Ecto neural progenitor cell (in vitro differentiated cells): ENCODE measurements at places on chromosomes 2 and 18.

- no peak for DNase-seq
Measured at GRCh38 chr2:157185476-157186227, 71.9 kb upstream of the GALNT5 start.

GRCh38 chr2:229042349-229042748, 228.7 kb downstream of the PID1 start:
- DNase-seq, result no peak

DNA sequence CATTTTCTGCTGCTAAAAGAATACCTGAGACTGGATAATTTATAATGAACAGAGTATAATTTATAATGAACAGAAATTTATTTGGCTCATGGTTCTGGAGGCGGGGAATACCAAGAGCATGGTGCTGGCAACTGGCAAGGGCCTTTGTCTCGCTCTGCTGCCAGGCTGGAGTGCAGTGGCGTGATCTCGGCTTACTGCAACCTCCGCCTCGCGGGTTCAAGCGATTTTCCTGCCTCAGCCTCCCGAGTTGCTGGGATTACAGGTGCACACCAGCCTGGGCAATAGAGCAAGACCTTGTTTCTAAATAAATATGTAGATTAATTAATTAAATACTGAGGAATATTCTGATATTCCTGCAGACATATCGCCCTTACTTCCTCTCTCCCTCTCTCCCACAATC, 1610.8 kb downstream of the SUCLG1 start:
- DNase-seq, result no peak

DNA sequence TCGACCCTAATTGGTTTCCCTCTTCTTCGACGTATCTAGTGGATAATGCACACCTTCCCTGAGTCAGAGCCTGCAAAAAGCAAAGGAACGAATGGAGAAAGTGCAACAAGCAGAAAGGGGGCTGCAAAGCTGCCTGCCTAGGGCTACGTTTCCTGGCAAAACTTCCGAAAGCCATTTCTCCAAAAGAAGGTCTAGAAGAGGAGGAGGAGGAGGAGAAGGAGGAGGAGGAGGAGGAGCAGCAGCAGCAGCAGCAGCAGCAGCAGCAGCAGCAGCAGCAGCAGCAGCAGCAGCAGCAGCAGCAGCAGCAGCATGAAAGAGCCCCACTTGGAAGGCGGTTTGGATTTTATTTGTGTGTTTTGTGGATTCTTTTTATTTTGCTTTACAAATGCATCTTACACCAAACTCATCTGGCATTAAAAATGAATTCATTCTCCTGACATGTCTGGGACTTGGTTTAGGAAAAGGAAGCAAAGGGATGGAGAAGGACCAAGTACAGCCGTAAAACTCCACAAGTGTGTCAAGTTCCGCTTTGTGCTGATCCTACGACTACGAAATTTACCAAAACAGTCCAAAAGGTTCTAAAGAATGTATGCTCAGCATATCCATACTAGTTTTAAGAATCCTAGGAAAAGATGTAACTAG, 2.0 kb downstream of the TCF4 start:
- no peak for DNase-seq

DNA sequence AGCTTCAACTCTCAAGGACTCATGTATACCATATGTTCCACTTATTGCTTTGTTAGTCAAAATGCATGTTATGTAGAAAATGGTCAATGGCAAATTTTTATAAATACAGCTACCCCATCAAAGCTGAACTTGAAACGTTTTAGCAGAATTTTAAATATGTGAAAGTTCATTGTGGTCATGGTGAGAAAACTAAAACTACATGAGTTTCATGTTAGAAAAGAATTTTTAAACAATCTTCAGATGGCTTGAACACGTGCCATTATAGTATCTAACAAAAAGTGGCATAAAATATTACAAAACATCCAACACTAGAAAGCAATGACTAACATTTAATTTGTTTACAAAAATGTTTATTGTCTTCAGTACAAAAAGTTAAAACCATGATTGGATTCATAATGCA, 246.0 kb upstream of the KCNJ3 start:
- no peak for DNase-seq

DNA sequence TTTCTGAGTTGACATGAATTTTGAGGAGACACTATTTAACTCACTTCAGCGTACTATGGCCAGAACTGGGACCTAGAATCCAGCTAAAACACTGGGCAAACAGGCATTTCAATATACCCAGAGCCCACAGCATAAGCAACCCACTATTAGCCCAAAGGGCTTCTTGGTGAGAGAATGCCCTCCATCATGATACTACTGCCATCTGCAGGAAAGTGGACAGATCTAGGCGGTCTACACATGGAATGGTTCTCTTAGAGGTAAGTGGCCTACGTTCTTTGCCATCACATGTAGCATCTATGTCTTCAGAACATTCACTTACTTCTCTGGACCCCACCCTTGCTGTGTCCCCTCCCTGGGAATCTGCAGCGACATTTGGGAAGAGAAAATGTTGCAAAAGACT, 181.3 kb upstream of the LINC00305 start:
- DNase-seq, result no peak

- DNase-seq, result no peak
Measured at GRCh38 chr18:26017929-26018328, 72.5 kb downstream of the SS18 start.

- DNase-seq, result no peak
Measured at GRCh38 chr2:41718705-41719104, 329.1 kb upstream of the PKDCC start.

DNA sequence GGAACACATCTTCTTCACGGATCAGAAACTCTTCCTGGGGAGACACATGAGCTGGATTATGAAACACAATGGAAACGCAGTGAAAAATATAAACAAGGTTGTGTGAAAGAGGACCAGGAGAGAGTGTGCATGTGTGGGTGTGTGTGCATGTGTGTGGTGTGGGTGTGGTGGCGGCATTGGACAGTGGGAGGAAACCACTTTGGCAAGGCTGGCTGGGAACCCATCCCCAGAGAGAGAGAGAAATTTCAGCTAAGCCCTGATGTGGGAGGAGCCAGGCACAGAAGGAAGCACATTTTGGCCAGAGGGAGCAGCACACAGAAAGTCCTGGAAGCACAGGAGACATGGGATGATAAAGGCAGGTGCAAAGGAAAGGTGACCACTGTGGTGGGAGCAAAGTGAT, 147.6 kb upstream of the COPS8 start:
- DNase-seq, result no peak

GRCh38 chr2:393711-394696, 106.1 kb upstream of the ALKAL2 start:
- DNase-seq, result peak; percentile 76

DNA sequence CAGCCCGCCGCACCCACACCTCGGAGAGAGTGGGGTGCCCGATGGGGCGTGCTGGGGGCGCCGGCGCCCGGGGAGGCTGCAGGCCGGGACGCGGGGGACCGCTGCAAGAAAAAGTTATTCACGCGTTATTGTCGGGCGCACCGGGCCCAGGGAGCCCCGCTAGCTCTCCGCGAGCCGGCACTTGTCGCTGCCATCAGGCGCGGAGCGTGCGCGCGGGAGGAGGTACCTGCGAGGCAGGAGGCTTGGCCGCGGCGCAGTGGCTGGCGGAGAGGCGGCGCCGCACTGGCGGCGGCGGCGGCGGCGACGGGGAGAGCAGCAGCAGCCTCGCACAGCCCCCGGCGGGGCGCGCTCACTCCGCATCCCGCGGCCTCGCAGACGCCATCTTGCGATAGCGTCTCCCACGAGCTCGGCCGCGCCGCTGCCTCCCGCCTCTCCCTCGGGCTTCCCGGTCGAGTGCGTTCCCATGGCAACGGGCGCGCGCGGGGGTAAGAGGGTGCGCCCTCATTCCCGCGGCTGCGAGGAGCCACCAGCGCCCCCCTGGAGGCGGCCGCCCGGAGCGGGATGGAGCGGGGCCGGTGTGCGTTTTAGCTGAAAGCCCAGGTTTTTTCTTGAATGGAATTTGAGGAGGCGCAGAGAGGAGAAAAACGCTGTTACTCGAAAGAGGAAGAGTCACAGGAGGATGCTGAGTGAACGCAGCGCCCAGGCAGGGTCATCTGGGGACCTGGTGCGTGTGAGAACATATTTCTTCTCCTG, at the start of gene CHN1:
TSS of gene CHN1 (minus strand) at position 402 of the 753 bp plus-strand sequence. CDS start 469 bp downstream, outside the sequence.
- peak; percentile 91 for DNase-seq

GRCh38 chr18:40380686-40381439, 1574.2 kb upstream of the PIK3C3 start:
- peak; percentile 48 for DNase-seq

- no peak for DNase-seq
Measured at GRCh38 chr2:169343202-169343601, 19.1 kb downstream of the LRP2 start.

DNA sequence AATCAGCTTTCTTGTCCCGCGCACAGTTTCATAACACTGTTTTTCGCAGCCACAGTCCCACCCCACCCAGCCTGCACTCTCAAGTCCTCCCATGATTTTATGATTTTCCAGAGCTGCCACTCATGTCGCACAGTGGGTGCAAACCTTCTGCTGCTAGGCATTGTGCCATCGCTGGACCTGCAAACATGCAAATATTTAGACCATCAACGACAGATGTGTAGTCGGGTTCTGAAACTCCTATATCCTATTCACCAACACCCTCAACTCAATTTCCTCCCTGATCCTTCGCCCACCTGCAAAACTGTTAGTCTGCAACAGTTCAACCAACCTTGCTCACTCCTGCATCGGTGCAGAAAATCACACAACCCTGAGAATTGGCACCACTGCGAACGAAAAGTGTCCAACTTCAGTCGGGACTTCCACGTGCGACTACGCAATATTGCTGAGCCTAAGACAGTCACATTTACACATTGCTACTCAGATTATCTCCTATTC, 871 bp upstream of the ALS2 start:
- DNase-seq, result no peak

GRCh38 chr2:26907416-26907815, 59.5 kb downstream of the DPYSL5 start:
- no peak for DNase-seq

DNA sequence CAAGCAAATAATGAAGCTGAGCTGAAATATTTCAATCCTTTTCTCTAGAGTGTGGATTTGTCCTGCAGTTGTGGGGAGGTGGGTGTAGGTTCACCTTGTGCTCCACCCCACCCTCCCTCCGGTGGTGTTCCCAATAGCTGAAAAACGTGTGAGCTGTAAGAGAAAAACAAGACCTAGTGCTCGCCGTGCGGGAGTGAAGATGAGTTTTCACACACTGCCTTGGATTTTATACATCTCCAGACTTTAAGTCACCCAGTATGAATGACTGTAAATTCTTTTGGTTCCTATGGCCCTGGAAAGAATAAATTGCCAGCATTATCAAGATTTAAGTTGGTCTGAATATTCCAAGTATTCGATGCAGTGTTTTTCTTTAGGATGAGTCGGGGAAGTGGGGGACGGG, 1.9 kb upstream of the SOX11 start:
- no peak for DNase-seq

DNA sequence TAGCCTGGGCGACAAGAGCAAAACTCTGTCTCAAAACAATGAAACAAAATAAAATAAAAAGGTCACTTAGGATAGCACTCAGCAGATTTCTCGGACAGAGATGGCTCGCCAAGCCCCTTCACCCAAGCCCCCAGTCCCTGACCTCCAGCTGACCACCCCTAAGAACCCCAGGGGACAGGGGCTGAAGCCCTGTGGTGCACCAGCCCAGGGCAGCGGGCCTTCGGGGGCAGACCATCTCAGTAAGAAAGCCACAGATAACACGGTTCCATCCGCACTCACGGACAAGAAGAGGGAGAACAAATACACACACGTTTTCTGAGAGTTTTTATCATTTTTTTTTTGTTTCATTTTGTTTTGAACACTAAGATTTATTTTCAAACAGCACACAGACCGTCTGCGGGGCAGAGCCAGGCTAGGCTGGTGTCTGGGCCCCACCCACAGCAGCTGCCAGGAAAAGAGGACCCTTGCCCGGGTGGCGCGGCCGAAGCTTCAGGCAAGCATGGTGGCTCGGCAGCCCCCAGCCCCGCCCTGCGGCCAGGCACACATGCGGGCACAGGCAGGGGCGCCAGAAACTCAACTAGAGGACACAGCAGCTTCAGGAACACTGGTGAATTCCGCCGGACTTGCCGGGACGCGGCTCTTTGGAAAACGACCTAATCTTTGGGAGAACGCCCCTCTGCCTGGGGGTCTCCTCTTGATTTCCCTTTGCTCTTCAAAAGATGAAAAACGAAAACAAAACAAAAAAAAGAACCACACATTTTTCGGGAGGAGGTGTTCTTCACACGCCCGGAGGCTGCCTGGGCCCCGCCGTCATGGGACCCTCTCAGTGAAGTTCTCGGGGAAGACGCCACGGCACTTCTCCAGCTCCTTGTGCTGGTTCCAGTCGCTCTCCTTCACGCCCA, 59.0 kb downstream of the BIN1 start:
- DNase-seq, result no peak

GRCh38 chr18:21118806-21119205, 7.2 kb upstream of the ROCK1 start:
- no peak for DNase-seq

DNA sequence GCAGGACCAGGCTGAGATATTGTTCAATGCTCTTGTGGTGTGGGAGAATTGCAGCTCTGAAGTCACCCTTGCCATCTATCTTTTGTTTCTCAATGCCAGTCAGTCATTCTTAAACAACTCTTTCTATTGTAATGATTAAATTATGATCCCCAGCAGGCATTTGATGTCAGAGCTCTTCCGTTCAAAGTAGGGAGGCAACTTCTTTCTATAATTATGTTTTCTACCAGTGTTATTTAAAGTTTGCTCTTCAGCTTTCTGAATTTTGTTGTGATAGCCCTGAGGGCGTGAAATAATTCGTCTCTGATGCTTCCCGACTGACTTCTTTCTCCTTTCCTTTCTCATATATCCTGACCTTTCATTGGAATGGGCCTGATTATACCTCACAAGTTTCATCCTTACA, 161.4 kb upstream of the KLHL14 start:
- DNase-seq, result no peak

DNA sequence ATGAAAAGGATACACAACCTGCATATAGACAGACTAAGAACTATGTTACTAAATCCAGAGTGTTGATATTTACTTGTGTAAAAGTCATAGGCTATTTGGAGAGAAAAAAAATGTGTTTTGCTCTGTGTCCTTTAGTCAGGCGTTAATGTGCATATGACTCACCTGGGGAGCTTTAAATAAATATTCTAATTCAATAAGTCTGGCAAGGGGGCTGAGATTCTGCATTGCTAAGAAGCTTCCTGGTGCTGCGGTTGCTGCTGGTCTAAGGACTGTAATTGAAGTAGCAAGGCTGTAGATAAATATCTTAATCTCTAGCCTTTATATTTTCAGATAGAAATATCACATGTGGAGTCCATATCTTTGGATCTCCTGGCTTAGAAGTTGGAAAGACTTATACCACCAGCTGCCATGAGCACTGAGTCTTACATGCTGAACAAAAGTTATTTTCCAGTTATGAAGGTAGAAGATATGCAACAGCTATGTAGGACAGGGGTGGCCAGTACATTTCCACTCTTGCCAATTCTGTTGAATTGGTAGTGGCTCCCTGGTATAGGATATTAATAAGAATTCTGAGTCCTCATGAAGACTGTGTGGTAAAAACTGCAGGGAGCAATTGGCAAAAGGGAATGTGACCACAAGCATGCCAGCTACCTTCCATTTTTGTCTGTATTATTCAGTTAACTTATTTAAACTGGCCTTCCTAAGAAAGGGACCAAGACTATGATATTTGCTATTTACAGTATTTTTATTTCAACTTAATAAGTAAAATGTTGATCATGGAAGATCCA, 4.8 kb downstream of the SPAG16 start:
- no peak for DNase-seq

GRCh38 chr18:48155856-48156255, 225.4 kb upstream of the SMAD2 start:
- DNase-seq, result no peak

GRCh38 chr2:73290049-73290839, 3.1 kb downstream of the EGR4 start:
- DNase-seq, result no peak
